ENCODE measurements at places on chromosomes 3 and 15.

GRCh38 chr15:57495554-57496165 lies 96.0 kb upstream of the MYZAP start:
- no peak for DNase-seq

GRCh38 chr15:82999426-82999825 lies 12.0 kb downstream of the C15orf40 start:
- DNase-seq: no peak

DNA sequence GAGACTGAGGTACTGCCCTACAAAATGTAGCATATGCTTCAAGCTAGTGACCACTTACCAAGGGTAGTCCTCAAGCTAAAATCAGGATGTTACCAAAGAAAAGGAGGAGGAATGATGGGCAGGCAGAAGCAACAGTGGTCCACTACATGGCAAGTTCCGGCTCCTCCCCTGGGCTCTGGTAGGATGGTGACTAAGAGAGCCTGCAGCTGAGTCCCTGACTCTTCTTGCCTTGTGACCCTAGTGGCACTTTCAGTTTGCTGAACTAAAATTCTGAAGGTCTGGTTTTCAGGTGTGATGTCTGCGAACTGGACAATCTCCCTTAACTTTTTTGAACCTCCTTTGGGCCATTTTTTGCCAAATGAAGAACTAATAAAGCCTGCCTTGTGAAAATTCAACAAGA lies 40.9 kb downstream of the MRPL46 start:
- no peak for DNase-seq

DNA sequence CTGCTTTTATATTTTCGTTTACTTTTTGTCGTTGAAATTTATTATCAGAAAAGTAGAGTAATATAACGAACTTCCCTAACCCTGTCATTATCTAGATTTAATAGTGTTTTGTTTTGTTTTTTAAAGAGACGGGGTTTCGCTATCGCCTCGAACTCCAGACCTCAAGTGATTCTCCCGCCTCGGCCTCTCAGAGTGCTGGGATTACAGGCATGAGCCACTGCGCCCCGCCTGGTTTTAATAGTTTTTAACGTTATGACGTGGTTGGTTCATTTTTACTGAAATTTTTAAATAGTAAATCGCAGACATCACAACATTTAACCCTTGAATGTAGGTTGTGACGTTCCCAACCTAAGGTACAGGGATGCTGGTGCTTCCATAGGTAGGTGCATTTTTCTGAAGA lies 1.0 kb downstream of the NGRN start:
- no peak for DNase-seq

- DNase-seq: no peak
Observed at GRCh38 chr15:34718681-34719665, 35.8 kb downstream of the GJD2 start.

GRCh38 chr3:94336046-94336753 lies 273.3 kb downstream of the NSUN3 start:
- no peak for DNase-seq

- no peak for DNase-seq
Observed at GRCh38 chr15:84921121-84921520, 36.7 kb downstream of the SLC28A1 start.

DNA sequence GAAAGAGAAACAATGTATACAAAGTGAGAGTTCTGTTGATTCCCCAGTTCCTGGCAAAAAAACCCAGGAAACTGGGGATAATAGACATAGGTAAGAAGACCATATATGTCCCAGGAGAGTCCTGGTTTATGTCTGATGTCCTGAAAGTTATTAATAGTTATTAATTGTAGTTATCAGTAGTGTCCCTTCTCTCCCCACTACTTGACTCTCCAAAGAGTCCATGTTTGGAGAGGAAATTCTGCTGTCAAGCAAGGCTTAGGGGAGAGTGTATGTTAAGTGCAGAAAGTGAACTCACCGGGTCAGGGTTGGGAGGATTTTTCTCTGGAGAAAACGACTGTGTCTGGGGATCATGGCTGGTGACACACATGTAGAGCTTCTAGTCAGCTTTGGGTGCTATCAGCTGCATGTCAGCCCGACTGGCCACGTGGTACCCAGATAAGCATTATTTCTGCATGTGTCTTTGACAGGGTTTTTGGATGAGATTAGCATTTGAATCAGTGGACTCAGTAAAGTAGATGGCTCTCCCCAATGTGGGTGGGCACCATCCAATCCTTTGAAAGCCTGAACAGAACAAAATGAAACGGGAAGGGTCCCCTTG lies 80.4 kb downstream of the CACNA2D3 start:
- no peak for DNase-seq

GRCh38 chr3:177746337-177746933 lies 549.2 kb upstream of the TBL1XR1 start:
- DNase-seq: no peak

- DNase-seq: no peak
Observed at GRCh38 chr3:17088017-17088416, 203.3 kb downstream of the PLCL2 start.

DNA sequence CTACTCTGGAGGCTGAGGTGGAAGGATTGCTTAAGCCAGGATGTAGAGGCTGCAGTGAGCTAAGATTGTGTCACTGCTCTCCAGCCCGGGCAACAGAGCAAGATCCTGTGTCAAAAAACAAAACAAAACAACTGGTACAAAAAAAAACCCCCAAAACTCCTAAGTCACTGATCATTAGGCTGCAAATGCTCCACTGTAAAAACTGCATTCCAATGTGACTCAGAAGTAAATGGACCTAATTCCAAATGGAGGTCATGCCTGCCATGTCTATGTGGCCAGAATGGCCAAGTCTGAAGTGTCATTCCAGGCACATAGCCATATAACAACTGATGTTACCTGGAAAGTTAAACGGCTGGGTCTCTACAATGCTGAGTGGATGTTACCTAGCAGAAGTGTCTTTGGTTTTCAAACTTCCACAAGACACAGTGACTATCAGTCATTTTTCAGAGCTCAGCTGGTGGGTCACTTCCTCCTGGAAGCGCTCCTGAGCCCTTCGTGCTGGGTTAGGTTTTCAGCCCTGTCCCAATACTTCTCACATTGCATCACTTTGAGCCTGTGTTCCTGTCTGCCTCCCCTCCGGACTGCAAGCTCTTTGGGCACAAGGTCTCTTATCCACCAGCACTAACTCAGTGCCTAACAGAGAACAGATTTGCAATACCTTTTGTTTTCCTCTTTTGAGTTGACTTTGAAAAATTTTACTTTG lies 10.6 kb downstream of the FSTL1 start:
- no peak for DNase-seq

DNA sequence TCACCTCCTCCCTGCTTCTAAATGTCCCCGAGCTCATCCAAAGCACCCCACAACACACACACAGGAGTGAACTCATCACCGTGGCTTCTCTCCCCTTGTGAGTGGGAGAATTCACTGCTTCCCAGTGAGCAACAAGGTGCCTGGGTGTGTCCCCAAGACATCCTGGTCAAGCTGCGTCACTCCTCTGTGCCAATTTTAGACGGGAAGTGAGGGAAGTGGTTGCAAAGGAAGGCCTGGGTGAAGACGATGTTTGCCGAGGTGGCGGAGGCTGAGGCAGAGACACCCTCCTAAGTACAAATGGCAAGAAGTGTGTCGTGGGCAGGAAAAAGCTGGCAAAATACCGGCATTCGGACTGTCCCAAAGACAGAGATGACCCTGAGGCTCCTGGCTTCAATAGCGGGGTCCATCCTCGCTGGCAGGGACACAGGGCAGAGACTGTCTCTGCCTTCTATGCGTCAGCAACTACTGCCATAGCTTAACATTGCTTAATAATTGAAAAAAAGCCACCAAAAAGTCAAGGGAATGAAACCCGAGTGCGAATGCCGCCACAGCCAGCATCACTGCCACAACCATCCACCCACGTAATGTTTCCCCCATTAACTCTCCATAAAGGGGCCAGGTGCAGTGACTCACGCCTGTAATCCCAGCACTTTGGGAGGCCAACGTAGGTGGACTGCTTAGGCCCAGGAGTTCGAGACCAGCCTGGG lies 72.8 kb downstream of the VGLL4 start:
- DNase-seq: no peak
